Body of pancreas (tissue), 4 donors: ENCODE measurements at places on chromosomes 1 and 21. TPM values are rescaled to one million over a fixed set of nuclear protein-coding genes. Genes with fewer than 3 reads are reported as not detected.

DNA sequence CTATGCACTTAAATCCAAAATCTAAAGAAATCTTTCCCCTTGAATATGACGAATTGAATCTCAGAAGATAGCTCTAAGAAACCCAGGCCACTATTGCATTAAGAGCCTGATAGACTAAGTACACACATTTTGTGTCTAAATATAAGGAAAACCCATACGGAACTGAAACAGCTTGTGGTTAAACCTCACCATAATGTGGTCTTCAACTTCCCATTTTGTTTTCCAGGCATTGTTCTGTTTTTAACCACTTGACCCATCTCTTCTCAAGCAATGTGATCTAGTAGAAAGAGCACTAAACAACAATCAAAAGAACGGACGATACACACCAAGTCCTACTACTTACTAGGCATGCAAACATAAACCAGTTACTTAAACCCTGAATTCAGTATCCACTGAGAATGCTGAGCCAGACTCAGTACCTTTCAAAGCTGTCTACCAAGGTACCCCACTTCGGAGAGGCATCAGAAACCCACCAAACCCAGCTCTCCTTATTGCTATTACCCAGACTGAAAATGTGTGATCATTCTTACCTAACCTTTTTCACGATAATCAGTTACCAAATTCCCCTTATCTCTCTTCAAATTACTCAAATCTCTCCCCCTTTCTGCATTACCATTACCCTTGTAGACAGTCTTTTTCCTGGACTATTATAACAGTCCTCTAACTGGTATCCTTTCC lies 12.8 kb downstream of the OTUD7B start:
- H3K27ac ChIP-seq = no peak overlapping the region
- no peaks in the 10 kb centered on the region for H3K36me3 ChIP-seq
- H3K4me1 ChIP-seq = peaks cover 43% of the 10 kb centered on the region
- no peak for DNase-seq

DNA sequence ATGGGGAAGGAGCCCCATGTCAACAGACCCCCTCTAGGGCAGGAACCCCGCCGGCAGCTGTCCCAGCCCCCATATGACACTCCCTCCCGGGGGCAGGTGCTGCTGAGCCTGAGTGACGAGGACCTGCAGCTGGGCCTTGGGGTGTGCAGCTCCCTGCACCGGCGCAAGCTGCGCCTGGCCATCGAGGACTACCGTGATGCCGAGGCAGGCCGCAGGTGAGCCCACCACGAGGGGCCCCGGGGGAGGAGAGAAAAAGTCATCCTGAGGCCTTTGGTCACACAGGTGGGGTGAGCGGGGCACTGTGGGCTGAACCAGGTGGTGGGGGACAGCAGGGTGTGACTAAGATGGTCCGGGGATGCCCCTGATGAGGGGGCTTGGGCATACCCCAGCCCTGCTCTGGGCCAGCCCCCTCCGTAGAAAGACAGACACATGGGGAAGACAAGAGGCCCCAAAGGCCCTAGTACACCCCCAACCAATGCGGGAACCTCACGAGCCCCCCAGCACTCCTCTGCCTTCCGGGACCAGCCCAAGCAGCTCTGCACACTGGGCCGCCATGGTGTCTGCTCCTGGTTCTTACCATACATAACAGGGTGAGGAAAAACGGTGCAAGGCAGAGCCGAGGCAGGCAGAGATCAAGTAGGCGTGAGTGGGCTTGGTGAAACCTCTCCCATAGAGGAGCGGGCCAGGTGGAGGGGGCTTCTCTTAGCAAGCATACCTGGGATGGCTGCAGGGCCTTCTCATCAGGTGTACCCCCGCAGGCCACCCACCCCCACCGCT lies 58.6 kb upstream of the TMEM51 start:
- H3K4me3 ChIP-seq = no peak overlapping the region
- H3K27me3 ChIP-seq = no peaks in the 10 kb centered on the region
- H3K36me3 ChIP-seq = no peaks in the 10 kb centered on the region
- DNase-seq = no peak
- no peak overlapping the region for H3K27ac ChIP-seq

- H3K27ac ChIP-seq = no peak overlapping the region
- no peak for DNase-seq
- H3K4me3 ChIP-seq = no peak overlapping the region
- H3K36me3 ChIP-seq = no peaks in the 10 kb centered on the region
Observed at GRCh38 chr1:89363196-89363595, 663 bp upstream of the GBP6 start.

DNA sequence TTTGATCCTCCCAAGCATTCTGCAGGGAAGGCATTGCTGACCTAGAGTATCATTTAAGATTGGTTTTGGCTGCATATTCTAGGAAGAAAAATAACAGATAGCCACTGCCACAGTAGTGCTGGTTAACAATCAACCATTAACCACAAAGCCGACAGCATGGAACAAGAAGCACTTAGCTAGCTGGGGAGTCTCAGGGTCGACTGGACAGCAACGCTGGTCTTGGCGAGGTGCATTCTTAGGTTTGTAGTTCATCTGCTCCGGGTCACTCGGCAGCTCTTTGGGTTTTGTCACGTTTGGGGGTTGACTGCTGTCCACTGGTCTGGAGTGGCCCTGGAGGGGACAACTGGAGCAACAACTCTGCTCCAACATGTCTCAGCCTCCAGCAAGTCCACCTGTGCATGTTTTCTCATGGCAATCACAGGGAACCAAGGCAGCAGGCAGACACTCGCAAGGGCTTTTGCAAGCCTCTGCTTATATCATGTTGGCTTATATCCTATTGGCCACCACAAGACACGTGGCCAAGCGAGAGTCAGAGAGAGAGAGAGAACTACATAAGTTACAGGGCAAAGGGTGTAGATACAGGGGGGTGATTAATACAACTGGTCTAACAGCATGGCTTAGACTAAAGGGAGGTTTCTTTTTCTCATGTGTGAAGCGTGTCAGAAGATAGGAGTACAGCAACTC lies 99.5 kb downstream of the LACTBL1 start:
- H3K4me1 ChIP-seq = peaks cover 10% of the 10 kb centered on the region
- H3K4me3 ChIP-seq = no peak overlapping the region

GRCh38 chr1:3459051-3459908 lies 4.8 kb downstream of the ARHGEF16 start:
- no peaks in the 10 kb centered on the region for H3K27me3 ChIP-seq
- H3K4me3 ChIP-seq = no peak overlapping the region
- no peak for DNase-seq
- peaks cover 44% of the 10 kb centered on the region for H3K4me1 ChIP-seq
- H3K27ac ChIP-seq = peak overlapping the region; percentile 83
- no peaks in the 10 kb centered on the region for H3K36me3 ChIP-seq

- H3K4me3 ChIP-seq = no peak overlapping the region
- no peaks in the 10 kb centered on the region for H3K36me3 ChIP-seq
- no peaks in the 10 kb centered on the region for H3K4me1 ChIP-seq
- H3K27me3 ChIP-seq = no peaks in the 10 kb centered on the region
- H3K27ac ChIP-seq = no peak overlapping the region
Observed at GRCh38 chr1:30760596-30761324, 3.2 kb upstream of the LAPTM5 start.

- no peak for DNase-seq
- no peak overlapping the region for H3K4me3 ChIP-seq
- no peaks in the 10 kb centered on the region for H3K36me3 ChIP-seq
- H3K27ac ChIP-seq = no peak overlapping the region
- H3K4me1 ChIP-seq = no peaks in the 10 kb centered on the region
- H3K27me3 ChIP-seq = no peaks in the 10 kb centered on the region
Observed at GRCh38 chr1:174134003-174134659, 25.2 kb upstream of the RABGAP1L start.

DNA sequence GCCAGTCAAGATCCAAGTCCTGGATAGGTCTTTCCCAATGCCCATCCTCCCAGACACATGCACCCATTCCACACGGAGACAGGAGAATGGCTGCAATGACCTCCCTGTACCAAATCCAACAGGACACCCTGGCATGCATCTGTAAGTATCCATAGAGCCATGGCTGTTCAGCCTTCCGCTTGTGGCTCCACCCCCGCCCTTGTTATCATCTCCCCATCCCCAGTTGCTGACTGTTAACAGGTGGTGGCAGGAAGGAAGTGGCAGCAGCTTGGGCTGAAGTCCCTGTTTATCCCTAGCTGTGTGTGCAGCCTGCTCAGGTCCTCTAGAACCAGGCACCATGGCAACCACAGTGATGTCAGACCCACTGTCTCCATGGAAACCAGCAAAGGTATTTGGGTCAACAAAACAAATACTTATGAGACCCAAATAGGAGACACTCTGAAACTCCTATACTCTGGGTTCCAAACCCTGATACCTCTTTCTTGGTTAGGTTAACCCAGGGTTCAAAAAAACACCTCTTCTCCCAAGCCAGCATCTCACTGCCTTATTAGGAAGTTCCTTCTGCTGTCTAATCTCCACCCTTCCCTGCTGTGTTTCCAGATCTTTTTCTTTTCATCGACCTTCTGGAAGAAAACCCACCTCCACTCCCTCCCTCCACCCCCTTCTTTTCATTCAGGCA lies 721 bp downstream of the PBXIP1 start:
- DNase-seq = peak; percentile 76
- no peak overlapping the region for H3K4me3 ChIP-seq
- no peaks in the 10 kb centered on the region for H3K27me3 ChIP-seq
- no peak overlapping the region for H3K27ac ChIP-seq

- no peak overlapping the region for H3K27ac ChIP-seq
- no peak overlapping the region for H3K4me3 ChIP-seq
- H3K4me1 ChIP-seq = no peaks in the 10 kb centered on the region
- H3K36me3 ChIP-seq = no peaks in the 10 kb centered on the region
- DNase-seq = no peak
Observed at GRCh38 chr1:224768971-224769370, 152.9 kb downstream of the CNIH3 start.

GRCh38 chr21:33112151-33112550 lies 42.2 kb downstream of the OLIG1 start:
- peaks cover 5% of the 10 kb centered on the region for H3K4me1 ChIP-seq
- no peaks in the 10 kb centered on the region for H3K36me3 ChIP-seq
- no peak overlapping the region for H3K27ac ChIP-seq
- no peak for DNase-seq

- H3K4me1 ChIP-seq = no peaks in the 10 kb centered on the region
- H3K27me3 ChIP-seq = no peaks in the 10 kb centered on the region
- no peak overlapping the region for H3K27ac ChIP-seq
- H3K4me3 ChIP-seq = no peak overlapping the region
Observed at GRCh38 chr1:66445492-66446181, 88.3 kb upstream of the SGIP1 start.

- H3K36me3 ChIP-seq = no peaks in the 10 kb centered on the region
- no peaks in the 10 kb centered on the region for H3K4me1 ChIP-seq
- H3K4me3 ChIP-seq = no peak overlapping the region
- H3K27ac ChIP-seq = no peak overlapping the region
- peaks cover 5% of the 10 kb centered on the region for H3K27me3 ChIP-seq
- no peak for DNase-seq
Observed at GRCh38 chr1:12194666-12195216, 27.9 kb downstream of the TNFRSF1B start.

GRCh38 chr1:109639841-109640184 lies 16.1 kb upstream of the GSTM4 start:
- no peak overlapping the region for H3K27ac ChIP-seq
- DNase-seq = no peak
- H3K4me1 ChIP-seq = peaks cover 13% of the 10 kb centered on the region
- H3K4me3 ChIP-seq = no peak overlapping the region
- H3K27me3 ChIP-seq = no peaks in the 10 kb centered on the region
- no peaks in the 10 kb centered on the region for H3K36me3 ChIP-seq

- no peak overlapping the region for H3K4me3 ChIP-seq
- no peaks in the 10 kb centered on the region for H3K27me3 ChIP-seq
- H3K4me1 ChIP-seq = no peaks in the 10 kb centered on the region
- no peak for DNase-seq
Observed at GRCh38 chr1:17632541-17633184, 93.2 kb downstream of the ARHGEF10L start.

DNA sequence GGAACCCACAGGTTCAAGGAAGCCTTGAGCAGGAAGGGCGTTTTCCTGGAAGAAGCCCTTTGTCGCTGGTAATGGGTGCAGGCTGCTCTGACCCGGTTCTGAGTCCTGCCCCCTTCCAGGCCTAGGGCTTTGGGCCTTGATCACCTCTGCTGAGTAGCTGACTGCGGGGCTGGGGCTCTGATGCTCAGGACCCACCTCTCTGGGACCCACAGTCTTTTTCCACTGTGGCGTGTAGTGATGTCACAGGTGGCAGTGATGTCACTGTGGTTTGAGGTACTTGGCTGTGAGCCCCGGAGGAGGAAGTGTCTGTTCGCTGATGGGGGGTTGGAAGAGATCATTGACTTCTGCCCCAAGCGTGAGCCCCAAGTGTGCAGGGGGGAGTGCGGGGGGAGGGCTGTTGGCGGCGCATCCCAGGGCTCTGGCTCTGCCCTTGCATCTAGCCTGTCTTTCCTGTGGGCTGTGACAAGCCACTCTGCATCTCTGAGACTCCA lies 6.9 kb downstream of the TNFRSF1B start:
- peaks cover 10% of the 10 kb centered on the region for H3K4me1 ChIP-seq
- no peaks in the 10 kb centered on the region for H3K36me3 ChIP-seq
- H3K4me3 ChIP-seq = no peak overlapping the region
- peak overlapping the region; percentile 67 for H3K27ac ChIP-seq
- no peaks in the 10 kb centered on the region for H3K27me3 ChIP-seq

GRCh38 chr21:15422783-15423182 lies 307.0 kb upstream of the USP25 start:
- no peak overlapping the region for H3K27ac ChIP-seq
- no peaks in the 10 kb centered on the region for H3K36me3 ChIP-seq
- no peaks in the 10 kb centered on the region for H3K27me3 ChIP-seq

DNA sequence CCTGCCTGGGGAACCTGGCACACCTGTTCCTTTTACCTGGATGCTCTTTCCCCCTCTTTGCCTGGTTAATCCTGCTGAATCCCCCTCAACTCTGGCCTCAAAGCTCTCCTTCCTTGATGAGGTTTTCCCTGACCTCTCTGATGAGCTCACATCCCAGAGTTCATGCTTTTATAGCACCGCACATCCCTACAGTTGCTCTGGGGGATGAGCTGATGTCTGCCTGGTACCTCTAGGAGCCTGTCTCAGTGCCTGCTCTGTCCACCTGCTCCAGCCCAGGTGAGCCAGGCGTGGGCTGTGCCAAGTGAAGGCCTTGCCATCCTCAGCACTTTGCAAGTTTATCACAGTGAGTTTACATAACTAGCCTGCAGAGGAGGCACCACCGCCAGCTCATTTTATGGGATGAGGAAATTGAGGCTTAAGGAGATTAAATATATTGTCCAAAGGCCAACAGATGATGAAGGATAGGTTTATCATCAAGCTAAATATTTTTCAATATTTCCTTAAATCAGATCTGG lies 58.6 kb upstream of the TMPRSS2 start:
- peaks cover 8% of the 10 kb centered on the region for H3K4me1 ChIP-seq
- H3K27ac ChIP-seq = no peak overlapping the region
- H3K27me3 ChIP-seq = no peaks in the 10 kb centered on the region
- no peak overlapping the region for H3K4me3 ChIP-seq

Gene AKR7A3
- 479 TPM for total RNA-seq

Gene AADACL3
- total RNA-seq = not detected

Gene SPRR3
- not detected for total RNA-seq

Gene PTGFR
- 3.0 TPM for total RNA-seq

Gene TNFSF4
- not detected for total RNA-seq

Gene CCDC27
- not detected for total RNA-seq

Gene TIE1
- total RNA-seq = 14.0 TPM
